HFFc6 (cell line): ENCODE measurements at places on chromosomes 16 and 17. TPM values are rescaled to one million over a fixed set of nuclear protein-coding genes. Genes with fewer than 3 reads are reported as not detected.

PRKCA gene
- 81.2 to 93.2 TPM (median 90.5 TPM) in 3 replicates for total RNA-seq

STUB1 gene
- 128 to 170 TPM (median 146 TPM) in 3 replicates for total RNA-seq

CCDC200 gene
- not detected in 3 replicates for total RNA-seq

ENPP7 gene
- not detected in 3 replicates for total RNA-seq

TEKT1 gene
- total RNA-seq, result not detected in 3 replicates

PPM1E gene
- total RNA-seq, result not detected in 3 replicates
